ENCODE measurements at places on chromosomes 2 and 18. TPM values are rescaled to one million over a fixed set of nuclear protein-coding genes. Genes with fewer than 3 reads are reported as not detected.

Gene APCDD1
- polyA plus RNA-seq = not detected

Gene CDK15
- 16.0 TPM for polyA plus RNA-seq

Gene EPB41L3
- 45.0 TPM for polyA plus RNA-seq

Gene SLC9A4
- not detected for polyA plus RNA-seq

GRCh38 chr18:39341129-39341528, 1775.5 kb upstream of the CELF4 start:
- no peak for DNase-seq

DNA sequence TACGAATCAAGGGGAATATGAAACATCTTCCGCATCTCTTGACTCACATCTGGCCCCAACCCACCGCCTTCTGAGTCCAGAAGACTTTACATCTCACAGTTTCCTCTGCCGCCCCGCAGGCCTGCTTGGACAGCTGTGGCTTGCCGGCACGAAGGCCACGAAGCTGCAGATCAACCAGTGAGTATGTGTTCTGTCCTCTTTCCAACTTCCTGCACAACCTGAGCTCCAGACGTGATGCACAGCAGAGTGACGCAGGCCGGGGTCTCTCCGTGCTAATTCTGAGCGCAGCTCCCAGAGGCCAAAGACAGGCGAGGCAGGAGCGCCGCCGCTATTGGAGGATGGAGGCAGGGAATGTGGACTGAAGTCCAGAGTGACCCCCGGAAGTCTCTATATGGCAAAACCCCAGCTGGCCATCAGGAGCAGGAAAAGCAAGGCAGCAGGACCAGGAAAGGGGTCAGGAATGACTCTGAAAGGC, 93.5 kb downstream of the ZCCHC2 start:
- no peak for DNase-seq

GRCh38 chr2:47078541-47079482, 76.3 kb downstream of the STPG4 start:
- no peak for DNase-seq

DNA sequence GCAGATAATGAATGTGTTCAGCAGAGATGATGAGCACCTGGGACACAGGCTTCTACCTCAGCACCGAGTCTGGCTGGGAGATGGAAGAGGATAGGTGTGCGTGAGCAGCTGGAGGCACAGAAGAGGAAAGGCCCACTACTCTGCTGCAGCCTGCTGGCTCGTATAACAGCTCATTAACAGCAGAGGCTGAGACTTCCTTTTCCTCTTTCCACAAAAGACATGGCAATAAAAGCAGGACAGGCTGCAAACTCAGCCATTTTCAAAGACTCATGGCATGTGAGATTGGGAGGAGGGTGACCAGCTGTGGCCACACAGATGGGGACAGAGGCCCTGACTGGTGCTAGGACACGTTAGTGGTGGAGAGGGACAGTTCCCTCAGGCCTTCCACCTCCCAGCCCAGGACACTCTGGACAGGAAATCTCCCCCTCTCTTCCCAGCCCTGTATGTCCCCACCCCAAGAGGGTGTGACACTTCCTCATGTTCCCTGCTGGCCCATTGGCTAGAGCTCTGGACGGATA, 60.3 kb downstream of the CACNB4 start:
- DNase-seq = no peak

GRCh38 chr2:49154140-49154539, at the start of gene FSHR:
Gene FSHR, minus strand, starts transcription at chr2:49154515. Its CDS starts 98 bp downstream, at chr2:49154417.
- no peak for DNase-seq

- DNase-seq = no peak
Measured at GRCh38 chr18:63819786-63820185, 44.6 kb downstream of the SERPINB7 start.

GRCh38 chr2:160317181-160318099, 117.4 kb upstream of the ITGB6 start:
- DNase-seq = no peak

DNA sequence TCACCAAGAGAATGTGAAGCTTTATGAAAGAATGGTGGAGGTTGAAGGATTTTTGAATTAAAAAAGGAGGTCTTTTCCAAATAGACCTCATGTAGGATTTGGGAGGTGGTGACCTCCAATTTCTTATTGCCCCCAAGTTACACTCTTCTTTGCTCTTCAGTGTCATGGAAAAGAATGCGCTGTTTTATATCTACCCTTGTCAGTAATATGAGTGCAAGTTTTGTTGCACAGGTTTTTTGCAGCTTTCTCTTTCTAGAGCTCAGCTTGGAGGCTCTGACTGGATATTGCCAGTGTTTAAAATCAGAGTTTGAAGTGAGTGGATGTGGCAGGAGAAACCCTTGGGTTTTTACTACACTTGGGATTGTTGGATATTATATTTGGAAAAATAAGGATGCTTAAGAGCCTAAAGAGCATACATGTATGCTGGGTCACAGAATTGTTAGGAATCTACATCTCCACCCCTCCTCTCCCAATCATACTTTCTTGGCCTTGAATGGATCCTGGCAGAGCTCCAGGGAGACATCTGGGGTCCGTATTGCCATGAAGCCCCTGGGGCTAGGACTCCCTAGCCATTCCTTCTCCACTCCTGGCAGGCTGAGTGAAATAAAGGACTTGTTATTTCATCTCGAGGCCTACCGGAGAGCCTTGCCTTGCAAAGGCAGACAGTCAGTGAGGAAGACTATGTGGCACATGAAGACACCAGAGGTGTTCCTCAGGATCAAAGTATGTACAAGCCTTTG, 43.8 kb downstream of the APOB start:
- DNase-seq = no peak

DNA sequence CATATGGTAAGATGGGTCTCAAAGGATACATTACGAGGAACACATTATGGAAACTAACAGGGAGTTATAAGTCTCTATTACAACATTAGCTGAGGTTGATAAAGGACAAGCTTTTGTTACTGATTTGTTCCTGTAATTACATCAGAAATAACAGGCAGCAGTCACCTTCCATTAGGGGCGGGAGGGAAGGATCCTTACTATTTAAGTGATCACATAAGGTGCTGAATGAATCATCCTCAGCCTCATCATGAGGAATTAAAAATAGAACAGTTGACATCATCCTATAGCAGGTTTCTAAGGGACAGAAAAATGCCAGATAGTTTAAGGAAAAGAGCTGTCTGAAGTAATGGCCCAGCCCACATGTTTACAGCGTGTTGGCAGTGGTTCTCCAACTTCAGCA, 86.9 kb upstream of the MGAT5 start:
- no peak for DNase-seq

DNA sequence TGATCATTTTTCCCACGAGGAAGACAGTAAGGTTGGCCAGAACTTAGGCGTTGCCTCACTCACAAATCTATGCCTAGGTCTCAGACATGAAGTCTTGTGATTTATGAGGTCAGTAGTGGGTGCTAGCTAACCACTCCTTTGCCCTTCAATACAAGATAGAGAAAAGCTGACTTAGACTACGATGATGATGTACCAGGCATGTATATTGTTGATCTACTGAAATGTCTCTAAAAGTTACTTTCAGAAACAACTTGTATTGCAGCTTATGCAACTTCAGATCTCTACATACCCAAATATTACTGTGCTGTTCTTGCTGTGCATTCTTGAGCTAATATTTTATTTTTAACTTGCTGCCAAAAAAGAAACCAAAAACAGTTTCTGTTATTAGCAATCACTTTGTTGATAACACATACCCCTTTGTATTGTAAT, 30.6 kb downstream of the MAPRE2 start:
- DNase-seq = no peak

All from AG04450 (cell line).